Right lobe of liver (tissue), 6 donors: ENCODE measurements at places on chromosomes 5 and 9. TPM values are rescaled to one million over a fixed set of nuclear protein-coding genes. Genes with fewer than 3 reads are reported as not detected.

DNA sequence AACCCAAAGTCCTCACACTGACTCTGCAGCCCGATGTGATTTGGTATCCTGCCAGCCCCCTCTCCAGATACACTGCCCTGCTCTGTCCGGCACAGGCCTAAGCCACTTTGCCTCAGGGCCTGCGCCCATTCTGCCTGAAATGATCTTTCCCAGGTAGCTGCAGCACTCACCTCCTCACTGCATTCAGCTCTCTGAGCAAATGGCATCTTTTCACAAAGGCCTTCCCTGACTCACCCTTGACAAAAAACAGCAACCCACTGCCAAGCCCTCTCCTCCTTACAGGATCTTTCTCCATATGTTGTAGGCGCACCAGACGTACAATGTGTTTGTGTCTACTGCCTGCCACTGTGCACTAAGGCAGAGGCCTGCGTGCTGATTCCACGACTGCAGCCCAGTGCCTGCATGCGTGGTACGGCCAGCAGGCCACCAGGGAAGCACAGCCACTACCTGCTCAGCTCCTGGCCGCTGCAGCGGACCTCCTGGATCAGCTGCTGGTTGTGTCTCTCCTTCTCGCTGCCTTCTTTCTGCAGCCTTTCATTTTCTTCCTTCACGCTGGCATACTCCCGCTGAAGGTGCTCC, 171.2 kb downstream of the CDK5RAP2 start:
- DNase-seq = no peak

DNA sequence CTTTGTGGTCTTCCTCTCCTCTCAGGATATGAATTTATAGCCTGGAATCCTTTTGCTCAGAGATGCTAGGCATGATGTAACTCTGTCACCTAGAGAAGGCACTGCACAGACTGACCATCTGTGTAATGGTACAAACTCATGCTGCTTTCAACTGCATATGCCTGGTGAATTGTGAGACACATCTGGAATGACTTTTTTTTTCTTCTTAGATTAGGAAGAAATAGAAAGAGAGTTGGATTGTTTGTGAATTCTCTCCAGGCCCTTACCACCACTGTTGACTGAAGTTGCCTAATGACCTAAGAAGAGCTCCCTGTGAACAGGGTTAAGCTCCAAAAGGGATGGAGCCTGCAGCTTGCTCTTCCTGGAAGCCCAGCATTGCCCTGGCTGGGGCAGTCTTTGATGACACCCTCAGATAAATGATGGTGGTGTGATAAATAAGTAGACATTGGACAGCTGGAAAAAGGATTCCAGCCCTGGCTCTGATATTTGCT, 47.8 kb upstream of the TRIM32 start:
- DNase-seq = no peak

DNA sequence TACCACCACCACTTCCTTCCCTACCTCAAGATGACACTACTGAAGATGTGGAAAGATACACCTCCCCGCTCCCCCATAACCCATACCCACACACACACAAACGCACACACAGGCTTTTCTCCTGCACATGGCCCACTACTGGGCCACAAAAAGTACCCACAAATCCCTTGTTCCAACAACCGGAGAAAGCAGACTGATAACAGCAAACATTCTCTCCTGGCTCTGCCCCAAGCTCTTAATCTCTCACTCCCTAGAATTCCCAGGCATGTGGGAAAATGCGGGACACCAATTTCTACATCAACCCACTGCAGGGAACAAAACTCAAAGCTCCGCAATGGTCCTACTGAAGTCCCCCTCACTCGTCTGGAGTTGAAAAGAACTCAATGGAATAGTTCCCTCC, 611.0 kb upstream of the KLF4 start:
- no peak for DNase-seq

DNA sequence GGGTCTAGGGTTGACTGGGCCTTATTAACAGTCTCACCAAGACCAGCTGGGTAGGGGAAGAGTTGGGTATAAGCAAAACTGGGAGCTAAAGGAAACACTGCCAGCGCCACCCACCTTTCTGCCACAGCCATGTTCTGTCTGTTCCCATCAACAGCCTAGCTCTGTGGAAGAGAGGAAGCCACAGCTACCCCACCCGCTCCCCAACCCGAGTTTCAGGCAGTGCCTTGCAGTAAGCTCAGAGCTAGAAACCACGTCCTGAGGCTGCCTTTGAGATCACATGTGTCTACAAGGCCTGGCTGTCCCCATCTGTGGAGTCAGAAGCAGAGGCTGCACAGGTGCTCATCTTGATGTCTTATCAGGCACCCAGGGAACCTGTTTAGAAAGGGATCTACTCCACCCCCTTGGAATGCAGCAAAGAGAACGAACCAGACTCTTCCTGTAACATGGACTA, 15.3 kb downstream of the HNRNPH1 start:
- DNase-seq = no peak

- peak; percentile 60 for DNase-seq
These were observed 1.2 kb downstream of the SLC31A2 start for GRCh38 chr9:113151696-113152630.

- no peak for DNase-seq
These were observed 8.8 kb upstream of the SLC6A7 start for GRCh38 chr5:150181027-150181426.

DNA sequence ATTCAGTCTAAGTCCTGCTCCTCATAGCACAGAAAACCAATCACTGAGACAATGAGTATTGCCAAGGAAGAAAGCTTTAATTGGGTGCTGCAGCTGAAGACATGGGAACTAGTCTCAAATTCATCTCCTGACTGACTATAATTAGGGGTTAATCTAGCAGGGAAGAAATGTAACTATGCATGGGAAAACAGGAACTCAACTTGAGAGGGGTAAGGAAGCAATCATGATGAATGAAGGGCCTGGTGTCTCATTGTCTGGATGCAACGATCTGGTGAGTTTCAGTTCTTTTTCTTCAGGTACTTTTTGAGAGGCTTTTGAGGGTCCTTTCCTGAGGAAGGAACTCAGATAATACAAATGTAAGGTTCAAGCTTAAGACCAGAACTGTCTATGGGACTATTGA, 24.0 kb upstream of the OCLN start:
- DNase-seq = no peak

- no peak for DNase-seq
These were observed 6.6 kb downstream of the ISL1 start for GRCh38 chr5:51389577-51390463.

GRCh38 chr5:62686692-62687091, 108.1 kb downstream of the LRRC70 start:
- DNase-seq = no peak

DNA sequence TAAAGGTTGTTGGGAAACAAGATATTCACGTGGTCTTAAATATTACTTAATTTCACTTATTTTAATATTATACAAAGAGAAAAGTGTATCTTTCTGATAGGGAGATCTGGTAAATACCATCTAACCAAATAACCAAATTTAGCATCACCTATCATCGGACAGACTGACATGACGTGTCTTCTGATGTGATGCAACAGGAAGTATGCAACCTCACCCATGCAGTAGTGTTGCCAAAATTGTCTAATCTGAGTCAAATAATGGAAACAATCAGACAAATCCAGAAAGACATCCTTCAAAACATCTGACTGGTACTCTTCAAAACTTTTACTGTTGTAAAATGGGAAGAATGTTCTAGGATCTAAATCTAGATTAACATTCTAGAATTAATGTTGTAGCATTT, 148.0 kb downstream of the FGF1 start:
- DNase-seq = no peak

GRCh38 chr5:122999947-123000563, 36.5 kb downstream of the PPIC start:
- peak; percentile 66 for DNase-seq

DNA sequence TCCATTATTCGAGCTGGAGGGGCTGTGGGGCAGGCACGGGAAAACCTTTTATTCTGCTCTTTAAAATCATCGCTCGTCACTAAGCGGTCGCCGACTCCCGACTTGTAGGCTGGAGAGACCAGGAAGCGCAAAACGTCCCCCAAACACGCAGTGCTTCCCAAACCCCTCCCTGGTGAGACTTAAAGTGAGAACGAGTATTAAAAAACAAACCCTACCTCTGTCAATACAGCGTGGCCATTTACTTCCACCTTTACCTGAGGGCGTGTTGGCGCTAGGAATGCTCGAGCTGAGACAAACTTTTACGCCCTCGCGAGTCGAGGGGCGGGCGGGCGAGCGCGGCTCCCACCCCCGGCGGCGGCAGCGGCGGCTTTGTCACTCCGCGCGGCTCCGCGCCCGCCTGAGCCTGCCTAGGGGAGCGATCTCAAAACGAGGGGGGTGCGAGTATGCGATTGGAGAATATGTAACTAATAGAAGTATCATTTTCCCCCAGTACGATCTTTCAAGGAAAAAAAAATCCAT, at the start of gene NR2F1-AS1:
Gene NR2F1-AS1 (minus strand): TSS at position 293 of the 519 bp plus-strand sequence.
- no peak for DNase-seq

GRCh38 chr5:150531686-150532085, 23.8 kb downstream of the NDST1 start:
- no peak for DNase-seq

DNA sequence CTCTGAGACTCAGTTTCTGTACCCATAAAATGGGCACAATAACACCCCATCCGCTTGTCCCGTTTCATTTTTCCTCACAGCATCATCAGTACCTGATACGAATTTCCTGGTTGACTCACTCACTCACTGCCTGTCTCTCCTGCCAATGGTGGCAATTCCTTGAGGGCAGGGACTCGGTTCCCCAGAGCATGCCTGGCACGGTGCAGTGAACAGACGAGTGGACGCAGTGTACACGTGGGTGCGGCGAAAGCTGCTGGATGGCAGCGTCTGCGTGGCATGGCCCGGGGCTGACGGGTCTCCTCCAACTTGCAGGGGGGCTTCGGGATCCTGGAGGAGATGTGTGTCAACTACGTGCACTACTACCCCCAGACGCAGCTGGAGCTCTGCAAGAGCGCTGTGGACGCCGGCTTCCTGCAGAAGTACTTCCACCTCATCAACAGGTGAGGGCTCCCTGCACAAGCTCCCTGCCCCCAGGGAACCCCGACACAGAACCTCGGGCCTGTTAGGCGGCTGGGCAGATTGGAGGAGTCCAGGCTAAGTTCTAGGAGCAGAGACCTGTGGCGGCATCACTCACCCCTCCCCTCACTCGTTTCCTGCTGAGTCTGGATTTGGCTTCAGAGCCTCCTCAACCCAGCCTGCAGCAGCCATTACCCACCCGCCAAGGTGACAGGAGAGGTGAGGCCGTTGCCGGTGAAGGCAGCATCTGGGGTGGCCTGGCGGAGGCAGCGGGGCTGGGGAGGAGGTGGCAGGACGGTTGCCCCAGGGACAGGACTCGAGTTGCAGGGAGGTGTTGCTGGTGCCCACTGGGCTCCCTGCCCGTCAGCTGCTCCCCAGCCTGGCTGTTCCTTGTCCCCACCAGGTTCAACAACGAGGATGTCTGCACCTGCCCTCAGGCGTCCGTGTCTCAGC, 20.3 kb downstream of the DBH start:
- DNase-seq = no peak

- DNase-seq = no peak
These were observed 159.3 kb upstream of the PPP1R26 start for GRCh38 chr9:135320331-135320730.

GRCh38 chr9:89888233-89888632, 283.4 kb downstream of the GADD45G start:
- no peak for DNase-seq

- DNase-seq = no peak
These were observed 16.8 kb downstream of the SIL1 start for GRCh38 chr5:139181322-139181730.

DNA sequence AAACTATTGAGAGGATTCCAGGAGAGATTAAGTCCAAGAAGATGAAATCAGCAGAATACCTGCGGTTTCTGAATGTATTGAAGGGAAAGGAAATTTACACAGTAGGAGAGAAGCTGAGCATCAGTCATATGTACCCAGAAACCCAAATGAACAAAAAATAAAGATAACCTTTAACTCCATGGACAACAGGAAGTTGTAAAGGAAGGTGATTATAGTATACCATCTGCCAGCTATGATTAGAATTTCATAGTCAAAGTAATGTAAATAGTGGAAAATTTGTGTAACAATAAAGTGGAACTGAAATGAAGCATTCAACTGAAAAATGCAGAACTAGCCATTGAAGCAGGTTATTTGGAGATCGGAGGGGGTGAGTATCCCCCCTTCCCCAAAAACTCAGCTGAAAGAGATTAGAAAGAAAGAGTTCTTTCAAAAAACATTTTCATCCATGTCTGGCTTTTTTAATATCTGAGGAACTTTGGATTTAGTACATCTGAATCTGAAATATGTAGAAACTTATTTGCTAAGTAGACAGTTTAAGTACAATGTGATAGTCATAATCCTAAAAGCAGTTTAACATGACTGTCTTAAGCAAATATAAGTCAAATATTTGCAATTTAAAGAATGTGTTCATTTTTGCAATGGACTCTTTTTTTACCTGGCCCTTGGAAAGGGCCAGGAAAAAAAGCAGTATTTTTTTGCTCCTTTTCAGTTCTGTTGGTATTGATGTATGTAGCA, 58.4 kb downstream of the APC start:
- no peak for DNase-seq

DNA sequence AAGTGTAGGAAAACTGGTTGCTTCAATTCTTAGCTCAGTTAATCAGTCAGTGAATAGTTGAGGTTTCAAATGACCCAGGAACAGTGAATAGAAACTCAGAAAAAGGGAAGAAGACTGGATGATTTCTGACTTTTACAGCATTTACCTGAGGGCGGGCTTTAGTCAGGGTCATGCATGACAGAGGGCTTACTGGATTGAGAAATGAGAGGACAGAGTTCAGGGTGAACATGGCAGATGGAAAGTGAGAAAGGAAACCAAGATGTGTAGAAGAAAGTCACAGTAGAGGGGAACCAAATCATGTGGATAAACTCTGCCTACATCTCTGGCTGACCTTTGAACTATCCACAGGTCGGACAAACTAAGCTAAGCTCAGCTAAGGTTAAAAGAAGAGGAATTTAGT, 596.0 kb downstream of the SEMA5A start:
- no peak for DNase-seq

GLRA1 gene
- total RNA-seq = not detected

PCDHA11 gene
- total RNA-seq = not detected

BNC2 gene
- total RNA-seq = 0.43 TPM

SPATA31E1 gene
- not detected for total RNA-seq

ZFP37 gene
- total RNA-seq = 0.44 TPM

SNX30 gene
- total RNA-seq = 5.2 TPM
